ENCODE measurements at places on chromosomes 12 and 14.

- H3K4me3 ChIP-seq = peak overlapping the region; percentile 86
- H3K4me1 ChIP-seq = peaks cover 40% of the 10 kb centered on the region
- peak; percentile 69 for DNase-seq
- H3K36me3 ChIP-seq = no peaks in the 10 kb centered on the region
These were observed 718 bp downstream of the PACS2 start for GRCh38 chr14:105315211-105315721.

DNA sequence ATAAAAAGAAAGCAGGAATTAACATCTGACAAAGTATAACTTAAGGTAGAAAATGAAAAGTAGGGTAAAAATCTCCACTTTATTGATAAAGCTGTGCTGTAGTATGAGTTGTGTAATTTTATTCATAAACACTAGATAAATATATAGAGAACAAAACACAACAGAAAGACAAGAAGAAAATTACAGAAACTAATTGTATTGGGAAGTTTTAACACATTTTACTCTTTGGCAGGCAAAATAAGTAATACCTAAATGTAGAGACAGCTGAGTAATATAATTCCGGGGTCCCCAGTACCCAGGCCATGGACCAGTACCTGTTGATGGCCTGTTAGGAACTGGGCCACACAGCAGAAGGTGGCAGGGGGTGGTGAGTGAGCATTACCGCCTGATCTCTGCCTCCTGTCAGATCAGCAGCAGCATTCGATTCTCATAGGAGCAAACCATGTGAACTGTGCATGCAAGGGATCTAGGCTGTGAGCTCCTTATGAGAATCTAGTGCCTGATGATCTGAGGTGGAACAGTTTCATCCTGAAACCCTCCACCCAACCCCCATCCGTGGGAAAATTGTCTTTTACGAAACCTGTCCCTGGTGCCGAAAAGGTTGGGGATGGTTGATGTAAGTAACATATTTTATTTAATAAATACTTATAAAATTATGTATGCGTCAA lies 84.4 kb upstream of the ETV6 start:
- no peaks in the 10 kb centered on the region for H3K36me3 ChIP-seq
- H3K27ac ChIP-seq = no peak overlapping the region
- no peaks in the 10 kb centered on the region for H3K4me1 ChIP-seq
- no peaks in the 10 kb centered on the region for H3K27me3 ChIP-seq

DNA sequence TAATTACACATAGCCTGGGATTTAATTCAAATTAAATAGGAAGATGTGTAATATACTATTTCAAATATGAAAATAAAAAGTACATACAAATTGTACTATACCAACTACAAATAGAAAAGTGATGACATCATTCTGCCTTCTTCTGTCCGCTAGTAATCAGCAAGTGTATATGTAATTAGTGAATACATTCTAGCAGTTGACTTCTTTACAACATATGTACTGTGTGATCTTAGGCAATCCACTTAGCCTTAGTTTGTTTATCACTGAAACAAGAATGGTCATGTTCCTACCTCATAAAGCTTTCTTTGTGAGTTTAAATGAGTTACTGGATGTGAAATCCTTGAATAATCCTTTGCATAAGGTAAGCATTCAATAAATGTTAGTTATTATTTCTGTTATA lies 7.8 kb upstream of the LUM start:
- no peaks in the 10 kb centered on the region for H3K4me1 ChIP-seq
- H3K36me3 ChIP-seq = no peaks in the 10 kb centered on the region
- H3K27ac ChIP-seq = no peak overlapping the region

GRCh38 chr14:103140316-103141109 lies 17.3 kb downstream of the TNFAIP2 start:
- no peak overlapping the region for H3K27ac ChIP-seq
- peaks cover 31% of the 10 kb centered on the region for H3K4me1 ChIP-seq
- no peak for DNase-seq
- H3K27me3 ChIP-seq = peaks cover 6% of the 10 kb centered on the region
- H3K4me3 ChIP-seq = no peak overlapping the region
- H3K36me3 ChIP-seq = peaks cover 15% of the 10 kb centered on the region

DNA sequence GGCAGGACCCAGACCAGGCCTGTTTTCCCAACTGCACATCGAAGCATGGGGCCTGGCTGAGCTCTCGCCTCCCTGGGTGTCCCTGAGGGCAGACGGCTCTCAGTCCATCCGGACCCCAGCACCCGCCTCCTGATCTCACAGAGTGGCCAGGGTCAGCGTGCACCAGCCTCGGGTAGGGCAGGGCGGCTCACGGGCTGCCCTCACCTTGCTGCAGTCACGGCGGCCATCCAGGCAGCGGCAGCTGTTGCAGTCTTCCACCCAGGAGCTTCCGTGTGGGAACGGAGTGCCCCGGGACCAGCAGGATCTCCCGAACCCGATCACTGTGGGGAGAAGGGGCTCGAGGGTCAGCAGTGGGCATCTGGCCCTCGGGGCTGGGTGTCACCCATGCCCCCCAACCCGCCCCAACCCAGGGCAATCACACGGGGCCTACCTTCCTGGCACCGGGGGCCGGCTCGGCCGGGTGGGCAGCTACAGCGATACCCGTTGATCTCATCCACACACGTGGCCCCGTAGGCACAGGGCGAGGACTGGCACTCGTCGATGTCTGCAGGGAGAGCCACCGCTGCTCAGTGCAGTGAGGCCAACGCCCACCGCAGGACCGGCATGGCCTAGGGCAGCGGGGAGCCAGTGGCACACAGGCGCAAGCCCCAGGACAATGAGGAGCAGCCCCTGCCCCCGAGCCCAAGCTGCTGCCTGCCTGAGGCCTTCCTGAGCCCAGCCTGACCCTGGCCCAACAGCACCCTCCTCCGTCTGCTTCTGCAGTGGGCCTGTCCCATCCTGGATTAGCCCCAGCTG lies 22.2 kb downstream of the JAG2 start:
- no peaks in the 10 kb centered on the region for H3K36me3 ChIP-seq
- H3K4me3 ChIP-seq = no peak overlapping the region
- no peaks in the 10 kb centered on the region for H3K27me3 ChIP-seq

DNA sequence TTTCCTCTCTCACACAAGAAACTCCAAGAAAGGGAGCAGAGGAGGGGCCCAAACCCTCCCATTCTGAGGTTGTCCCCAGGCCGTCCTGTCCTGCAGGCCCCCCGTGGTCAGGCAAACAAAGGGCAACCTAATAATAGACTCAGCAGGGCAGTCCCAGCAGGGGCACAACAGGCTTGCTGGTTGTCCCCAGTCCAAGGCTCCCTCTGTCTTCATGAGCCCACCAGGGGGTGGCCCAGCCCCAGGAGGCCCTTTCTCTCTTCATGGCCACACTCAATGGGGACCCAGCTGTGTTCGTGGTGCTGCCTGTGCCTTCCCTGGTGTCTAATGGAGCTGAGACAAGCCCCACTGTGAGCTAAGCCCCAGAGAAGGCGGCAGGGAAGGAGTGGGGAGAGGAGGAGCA lies 359.9 kb downstream of the ADGRD1 start:
- DNase-seq = no peak
- no peaks in the 10 kb centered on the region for H3K4me1 ChIP-seq
- peaks cover 6% of the 10 kb centered on the region for H3K27me3 ChIP-seq
- no peak overlapping the region for H3K27ac ChIP-seq
- H3K36me3 ChIP-seq = no peaks in the 10 kb centered on the region

Data from stomach (tissue), 19 donors.